ENCODE measurements at places on chromosomes 5 and 9. TPM values are rescaled to one million over a fixed set of nuclear protein-coding genes. Genes with fewer than 3 reads are reported as not detected.

ADAMTS13 gene
- total RNA-seq, result 1.7 TPM

QRFP gene
- not detected for total RNA-seq

PTPN3 gene
- total RNA-seq, result 7.1 TPM

NIM1K gene
- total RNA-seq, result 0.61 TPM

MSX2 gene
- 2.0 TPM for total RNA-seq

TICAM2 gene
- 0.08 TPM for total RNA-seq

PCDHGA11 gene
- total RNA-seq, result 0.21 TPM

ANKS6 gene
- 16.9 TPM for total RNA-seq

TIGD6 gene
- 5.5 TPM for total RNA-seq

CCDC180 gene
- total RNA-seq, result 0.37 TPM

OR13J1 gene
- total RNA-seq, result not detected

IL11RA gene
- total RNA-seq, result 16.2 TPM

GAS1 gene
- 15.9 TPM for total RNA-seq

Measured in SK-MEL-5 (cell line).